ENCODE measurements at places on chromosomes 13 and 19.

- DNase-seq, result no peak
These were observed 379.4 kb upstream of the DACH1 start for GRCh38 chr13:72246396-72246795.

DNA sequence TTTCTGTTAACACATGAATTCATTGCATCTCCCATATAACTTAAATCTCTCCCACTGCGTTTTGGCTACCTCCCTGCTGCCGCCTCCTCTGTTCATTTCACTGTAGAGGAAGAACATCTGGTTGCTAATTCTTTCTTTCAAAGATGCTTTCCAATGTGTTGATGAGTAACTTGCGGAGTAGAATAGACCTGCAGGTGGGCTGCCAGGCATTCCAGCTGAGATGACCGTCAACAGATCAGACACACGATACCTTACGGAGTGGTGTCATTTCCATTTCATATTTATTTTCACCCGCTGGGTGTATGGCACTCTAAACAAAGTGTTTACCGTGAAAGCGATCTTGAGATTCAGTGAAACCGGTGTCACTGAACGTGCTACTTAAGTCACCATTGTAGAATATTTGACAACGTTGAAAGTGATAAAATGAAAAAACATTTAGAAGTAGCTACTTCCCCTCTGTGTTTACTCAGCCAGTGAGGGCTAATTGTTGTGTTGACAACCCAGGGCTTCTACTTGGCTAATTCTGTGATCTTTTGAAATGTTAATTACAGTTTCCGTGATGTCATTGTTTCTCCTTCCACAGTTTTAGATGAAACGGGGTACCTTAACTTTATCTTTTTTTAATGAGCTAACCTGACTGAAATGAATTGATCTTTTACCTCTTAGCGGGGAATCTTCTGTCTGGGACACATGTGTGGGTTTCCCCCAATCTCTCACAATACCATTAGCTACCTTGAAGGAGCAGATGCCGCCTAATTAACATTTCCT is 228.5 kb upstream of the ARGLU1 start:
- DNase-seq, result no peak

DNA sequence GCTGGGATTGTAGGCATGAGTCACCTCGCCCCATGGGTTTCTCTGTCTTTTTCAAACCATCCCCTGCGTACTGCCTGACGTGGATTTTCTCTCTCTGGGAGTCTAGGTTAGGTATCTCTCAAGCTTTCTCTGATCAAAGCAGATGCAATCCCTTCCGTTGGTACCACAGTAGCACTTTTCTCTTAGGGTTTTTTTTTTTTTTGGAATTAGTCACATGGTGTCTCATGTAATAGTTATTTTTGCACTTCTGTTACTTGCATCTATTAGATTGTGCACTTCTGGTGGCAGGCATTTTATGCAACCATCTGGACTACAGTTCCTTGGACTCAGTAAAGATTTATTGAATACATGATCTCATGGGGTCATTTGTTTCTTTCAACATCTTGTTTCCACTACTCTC is 72.1 kb downstream of the GPC6 start:
- DNase-seq, result no peak

GRCh38 chr13:111532111-111532510 is 211.7 kb downstream of the TEX29 start:
- DNase-seq, result no peak

DNA sequence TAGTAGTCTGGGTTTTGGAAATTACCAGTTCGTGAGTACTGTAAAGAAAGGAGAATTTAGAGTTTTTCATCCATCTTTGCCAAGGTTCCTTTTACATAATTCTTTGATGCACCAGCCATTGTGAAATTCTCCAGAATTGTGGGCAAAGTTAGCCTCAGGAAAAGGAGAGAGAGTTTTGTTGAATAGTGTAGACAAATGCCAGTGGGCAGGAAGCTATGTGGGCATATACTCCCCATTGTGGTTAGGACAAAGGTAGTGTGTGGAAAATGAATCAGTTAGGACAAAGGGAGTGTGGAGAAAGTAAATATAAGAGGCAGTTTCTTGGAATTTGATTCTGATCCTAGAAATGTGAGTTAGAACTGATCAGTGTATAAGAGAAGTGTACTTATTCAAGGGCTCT is 67.9 kb downstream of the PCCA start:
- DNase-seq, result no peak

DNA sequence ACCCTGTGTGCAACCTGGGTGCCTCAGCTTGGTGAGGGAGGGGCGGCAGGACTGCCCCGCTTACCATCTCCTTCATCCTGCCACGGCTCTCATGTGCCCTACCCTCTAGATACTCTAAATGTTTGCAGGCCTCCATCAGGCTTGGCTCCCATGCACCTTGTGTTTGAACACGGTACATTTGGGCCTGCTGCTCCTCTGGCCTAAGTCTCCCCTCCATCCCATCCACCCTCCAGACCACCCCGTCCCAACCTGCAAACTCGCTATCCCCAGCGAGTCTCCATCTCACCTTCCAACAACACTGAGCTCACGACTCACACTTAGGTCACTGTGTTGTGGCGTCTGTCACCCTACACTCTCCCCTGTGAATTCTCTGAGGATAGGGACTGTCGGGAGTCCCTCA is 274.2 kb downstream of the TEX29 start:
- DNase-seq, result no peak

DNA sequence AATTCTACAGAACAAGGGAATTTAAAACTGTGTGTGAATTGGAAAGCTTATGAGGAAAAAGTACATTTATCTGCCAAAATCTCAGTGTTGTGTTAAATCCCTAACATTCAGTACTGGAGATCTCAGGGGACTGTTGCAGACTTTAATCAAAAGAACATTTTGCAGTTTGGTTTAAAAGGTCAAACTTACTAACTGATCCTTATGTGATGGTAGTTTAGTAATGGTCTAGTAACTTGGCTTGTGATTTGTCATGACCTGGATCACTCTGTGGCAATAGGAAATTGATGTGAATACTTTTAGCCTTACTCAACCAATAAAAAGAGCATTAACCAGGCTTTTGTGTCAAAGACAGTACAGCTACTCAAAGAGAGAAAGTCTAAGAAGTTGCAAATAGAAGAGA is 862.1 kb upstream of the MIR17HG start:
- DNase-seq, result no peak

- no peak for DNase-seq
These were observed 102.9 kb downstream of the SHISA2 start for GRCh38 chr13:25948910-25949309.

DNA sequence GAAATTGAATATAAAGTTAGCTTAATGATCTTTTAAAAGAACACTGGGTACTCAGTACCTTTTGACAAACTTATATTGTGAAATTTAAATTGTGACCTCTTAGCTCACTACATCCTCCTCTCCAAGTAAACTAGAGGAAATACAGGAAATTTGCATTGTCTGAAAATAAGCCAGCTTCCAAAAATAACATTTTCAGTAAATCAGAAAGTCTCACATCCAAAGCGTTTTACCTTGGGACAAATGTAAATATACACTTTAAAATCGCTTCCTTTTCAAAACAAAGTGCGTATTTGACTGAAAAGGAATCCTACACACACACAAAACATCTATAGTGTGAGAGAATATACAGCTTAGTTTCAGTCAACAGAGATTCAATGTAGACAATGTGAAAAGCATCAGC is 2.1 kb upstream of the EFNB2 start:
- no peak for DNase-seq
